ENCODE measurements at places on chromosomes 12 and 14. TPM values are rescaled to one million over a fixed set of nuclear protein-coding genes. Genes with fewer than 3 reads are reported as not detected.

The LYZ gene
- total RNA-seq: not detected

The MFAP5 gene
- 14.9 TPM for total RNA-seq

The NFATC4 gene
- total RNA-seq: 108 TPM

The RTN1 gene
- total RNA-seq: not detected

The RAB15 gene
- total RNA-seq: 4.1 TPM

Data from smooth muscle cell of trachea (primary cell).